ENCODE measurements at places on chromosomes 3 and 15. TPM values are rescaled to one million over a fixed set of nuclear protein-coding genes. Genes with fewer than 3 reads are reported as not detected.

DNA sequence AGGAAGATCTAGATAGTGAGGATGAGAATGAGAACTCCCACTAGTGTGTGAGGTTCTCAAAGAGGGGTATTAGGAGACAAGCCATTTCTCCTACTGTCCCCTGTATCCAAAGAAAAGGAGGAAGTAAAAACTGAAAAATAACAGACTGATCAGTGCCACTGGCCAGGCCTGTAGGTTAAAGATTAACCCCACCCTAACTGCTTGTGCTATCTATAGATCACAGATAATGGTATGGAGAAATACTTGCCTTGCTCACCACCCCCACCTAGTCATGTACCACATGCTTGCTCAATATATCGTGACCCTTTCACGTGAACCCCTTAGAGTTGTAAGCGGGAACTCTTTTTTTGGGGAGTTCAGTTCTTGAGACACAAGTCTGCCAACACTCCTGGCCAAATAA, 519.7 kb upstream of the FRG2C start:
- DNase-seq: no peak

DNA sequence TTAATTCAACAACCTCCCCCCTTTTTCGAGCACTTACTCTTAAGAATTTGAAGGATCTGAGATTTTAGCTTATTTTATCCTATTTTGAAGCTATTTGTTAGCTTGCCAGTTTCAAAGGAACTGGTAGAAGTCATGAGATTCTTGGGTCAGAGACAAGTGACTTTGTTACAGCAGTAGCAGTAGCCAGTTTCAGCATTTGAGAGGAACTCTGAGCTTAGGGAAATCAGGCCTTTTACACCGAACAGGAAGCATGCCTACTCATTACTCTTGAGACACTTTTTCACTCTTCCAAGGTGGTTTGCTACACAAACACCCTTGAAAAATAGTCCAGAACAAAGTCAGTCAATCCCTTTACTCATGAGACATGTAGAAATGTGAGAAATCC, 24.5 kb upstream of the TM4SF1 start:
- no peak for DNase-seq

DNA sequence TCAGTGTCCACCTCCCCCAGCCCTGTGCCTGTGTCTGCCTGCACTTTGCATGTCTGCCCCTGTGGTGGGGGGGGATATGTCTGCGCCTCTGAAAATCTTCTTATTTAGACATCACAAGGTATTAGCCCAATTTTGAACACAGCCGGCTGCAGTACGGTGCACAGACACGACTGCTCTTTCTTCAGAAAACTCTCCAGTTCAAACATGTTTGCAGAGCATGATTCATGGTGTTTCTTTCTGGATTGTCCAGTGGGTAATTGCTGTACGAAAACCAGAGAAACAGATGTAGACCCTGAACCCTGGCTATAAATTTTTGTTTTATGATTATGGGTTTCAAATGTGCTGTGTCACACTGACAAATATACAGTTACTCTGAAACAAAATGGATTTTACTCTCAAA, 3.4 kb upstream of the RARB start:
- DNase-seq: no peak

- no peak for DNase-seq
Observed at GRCh38 chr15:42448281-42448680, 42.7 kb downstream of the ZNF106 start.

DNA sequence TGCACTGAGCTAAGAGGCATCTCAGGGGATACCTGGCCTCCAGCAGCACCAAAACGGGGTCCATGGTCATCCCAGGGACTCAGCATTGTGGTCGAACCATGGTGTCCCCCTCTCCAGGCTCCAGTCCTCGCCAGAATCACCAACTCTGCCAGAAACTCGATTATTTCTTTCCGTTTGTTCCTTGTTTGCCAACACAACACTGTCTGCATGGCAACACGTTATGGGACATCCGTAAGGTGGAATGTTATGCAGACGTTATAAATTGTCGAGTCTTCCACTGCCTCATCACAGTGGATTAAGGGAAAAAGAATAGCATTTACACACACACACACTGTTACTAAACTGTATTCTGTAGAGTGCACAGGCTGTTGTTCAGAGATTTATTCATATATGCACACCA, 52.5 kb upstream of the RPL32 start:
- DNase-seq: no peak

GOLGA8S gene
- 0.36 TPM for total RNA-seq

CBLB gene
- 55.9 TPM for total RNA-seq

FSIP1 gene
- total RNA-seq: 1.5 TPM

SMCO1 gene
- not detected for total RNA-seq

All from sigmoid colon (tissue), 7 donors.